ENCODE measurements at places on chromosomes 7 and 10. TPM values are rescaled to one million over a fixed set of nuclear protein-coding genes. Genes with fewer than 3 reads are reported as not detected.
A peak's percentile ranks its signal among the peaks of the same experiment; 100 is the strongest.

Gene A1CF
- polyA plus RNA-seq = 22.0 TPM

DNA sequence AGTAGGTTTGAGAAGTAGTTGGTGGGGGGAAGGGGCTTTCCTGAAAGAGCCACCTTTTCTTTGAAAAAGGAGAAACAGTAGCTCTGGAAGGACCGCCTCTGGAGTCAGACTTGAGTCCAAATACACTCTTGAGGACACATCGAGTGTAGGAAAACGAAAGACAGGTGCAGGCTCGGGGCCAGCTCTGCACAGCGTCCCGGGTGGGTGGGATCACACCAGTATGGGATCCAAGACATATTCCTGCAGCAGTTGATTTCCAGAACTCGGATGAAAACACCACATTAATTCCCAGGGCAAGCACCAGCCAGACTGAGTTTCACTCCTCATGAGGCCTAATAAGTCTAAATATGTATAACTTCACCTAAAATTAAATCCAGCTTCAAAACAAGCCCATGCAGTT, 61.4 kb downstream of the ASB13 start:
- no peak overlapping the region for H3K27ac ChIP-seq
- no peaks in the 10 kb centered on the region for H3K36me3 ChIP-seq
- no peaks in the 10 kb centered on the region for H3K4me1 ChIP-seq
- DNase-seq = no peak
- H3K27me3 ChIP-seq = no peaks in the 10 kb centered on the region

Gene SAMD9L
- polyA plus RNA-seq = 19.0 TPM

Gene SFRP4
- polyA plus RNA-seq = 0.60 TPM

GRCh38 chr7:141012696-141013344, 1.9 kb downstream of the MRPS33 start:
- H3K4me3 ChIP-seq = no peak overlapping the region
- H3K4me1 ChIP-seq = no peaks in the 10 kb centered on the region
- H3K27me3 ChIP-seq = no peaks in the 10 kb centered on the region
- H3K36me3 ChIP-seq = no peaks in the 10 kb centered on the region
- H3K27ac ChIP-seq = no peak overlapping the region

GRCh38 chr7:150435390-150436073, 14.9 kb upstream of the GIMAP8 start:
- H3K27me3 ChIP-seq = no peaks in the 10 kb centered on the region
- H3K36me3 ChIP-seq = no peaks in the 10 kb centered on the region
- no peak overlapping the region for H3K4me3 ChIP-seq
- peaks cover 4% of the 10 kb centered on the region for H3K4me1 ChIP-seq
- no peak overlapping the region for H3K27ac ChIP-seq
- no peak for DNase-seq

Gene LRRD1
- not detected for polyA plus RNA-seq

GRCh38 chr7:124411796-124412195, 353.8 kb downstream of the GPR37 start:
- no peaks in the 10 kb centered on the region for H3K27me3 ChIP-seq
- no peak overlapping the region for H3K4me3 ChIP-seq
- no peaks in the 10 kb centered on the region for H3K4me1 ChIP-seq
- H3K36me3 ChIP-seq = no peaks in the 10 kb centered on the region

GRCh38 chr10:128526791-128527375, 400.7 kb upstream of the MKI67 start:
- H3K27me3 ChIP-seq = no peaks in the 10 kb centered on the region
- no peak overlapping the region for H3K27ac ChIP-seq
- no peak for DNase-seq
- no peaks in the 10 kb centered on the region for H3K4me1 ChIP-seq
- H3K36me3 ChIP-seq = no peaks in the 10 kb centered on the region

- peaks cover 48% of the 10 kb centered on the region for H3K4me1 ChIP-seq
- DNase-seq = no peak
- H3K27ac ChIP-seq = peak overlapping the region; percentile 70
- H3K36me3 ChIP-seq = no peaks in the 10 kb centered on the region
These were observed 57.2 kb downstream of the MAD1L1 start for GRCh38 chr7:2175514-2175913.

Gene TMEM229A
- polyA plus RNA-seq = not detected

DNA sequence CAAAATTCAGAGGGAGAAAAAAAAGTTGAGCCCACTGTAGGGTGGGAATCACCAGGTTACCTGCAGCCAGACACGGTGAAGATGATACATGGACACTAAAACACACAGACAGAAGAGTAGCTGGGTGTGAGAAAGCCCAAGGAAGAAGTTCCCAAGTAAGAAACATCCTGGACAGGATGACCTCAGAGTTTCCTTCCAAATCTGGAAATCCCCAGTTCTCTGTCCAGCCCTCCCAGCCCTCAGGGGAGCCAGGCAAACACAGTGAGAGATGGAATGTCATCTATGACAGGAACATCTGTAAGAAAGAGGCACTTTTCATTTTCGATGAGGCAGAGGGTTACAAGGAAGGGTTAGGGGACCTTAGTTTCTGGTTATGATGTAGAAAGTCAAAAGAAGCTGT, 125.1 kb upstream of the LYZL1 start:
- no peaks in the 10 kb centered on the region for H3K4me1 ChIP-seq
- H3K36me3 ChIP-seq = no peaks in the 10 kb centered on the region

DNA sequence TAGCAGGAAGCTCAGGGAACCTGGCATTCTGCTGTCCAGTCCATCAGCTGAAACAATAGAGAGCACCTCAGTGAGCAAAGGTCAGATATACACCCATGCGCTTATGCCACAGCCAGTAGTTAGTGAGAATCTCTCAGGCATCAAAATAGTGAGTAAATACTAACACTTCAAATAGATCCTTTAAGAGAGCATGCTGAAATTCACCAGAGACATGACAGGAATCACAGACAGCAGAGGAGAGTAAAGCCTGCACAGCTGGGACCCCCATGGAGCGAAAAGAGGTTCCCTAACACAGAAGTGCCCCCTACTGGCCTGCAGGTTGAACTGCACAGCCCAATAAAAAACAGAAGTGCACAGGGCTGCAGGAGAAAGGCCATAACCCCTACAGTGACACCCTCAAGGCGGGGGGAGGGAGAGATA, 57.6 kb upstream of the ANTXRL start:
- H3K27ac ChIP-seq = no peak overlapping the region
- no peaks in the 10 kb centered on the region for H3K36me3 ChIP-seq
- no peaks in the 10 kb centered on the region for H3K27me3 ChIP-seq
- no peak overlapping the region for H3K4me3 ChIP-seq
- no peaks in the 10 kb centered on the region for H3K4me1 ChIP-seq

Gene HECW1
- 1.2 TPM for polyA plus RNA-seq

Gene GALNT17
- not detected for polyA plus RNA-seq

- no peak overlapping the region for H3K27ac ChIP-seq
- no peak for DNase-seq
- H3K4me3 ChIP-seq = no peak overlapping the region
- H3K36me3 ChIP-seq = no peaks in the 10 kb centered on the region
- H3K4me1 ChIP-seq = peaks cover 22% of the 10 kb centered on the region
- no peaks in the 10 kb centered on the region for H3K27me3 ChIP-seq
These were observed 6.0 kb downstream of the MBLAC1 start for GRCh38 chr7:100132697-100133151.

Gene BICC1
- polyA plus RNA-seq = 1.8 TPM

DNA sequence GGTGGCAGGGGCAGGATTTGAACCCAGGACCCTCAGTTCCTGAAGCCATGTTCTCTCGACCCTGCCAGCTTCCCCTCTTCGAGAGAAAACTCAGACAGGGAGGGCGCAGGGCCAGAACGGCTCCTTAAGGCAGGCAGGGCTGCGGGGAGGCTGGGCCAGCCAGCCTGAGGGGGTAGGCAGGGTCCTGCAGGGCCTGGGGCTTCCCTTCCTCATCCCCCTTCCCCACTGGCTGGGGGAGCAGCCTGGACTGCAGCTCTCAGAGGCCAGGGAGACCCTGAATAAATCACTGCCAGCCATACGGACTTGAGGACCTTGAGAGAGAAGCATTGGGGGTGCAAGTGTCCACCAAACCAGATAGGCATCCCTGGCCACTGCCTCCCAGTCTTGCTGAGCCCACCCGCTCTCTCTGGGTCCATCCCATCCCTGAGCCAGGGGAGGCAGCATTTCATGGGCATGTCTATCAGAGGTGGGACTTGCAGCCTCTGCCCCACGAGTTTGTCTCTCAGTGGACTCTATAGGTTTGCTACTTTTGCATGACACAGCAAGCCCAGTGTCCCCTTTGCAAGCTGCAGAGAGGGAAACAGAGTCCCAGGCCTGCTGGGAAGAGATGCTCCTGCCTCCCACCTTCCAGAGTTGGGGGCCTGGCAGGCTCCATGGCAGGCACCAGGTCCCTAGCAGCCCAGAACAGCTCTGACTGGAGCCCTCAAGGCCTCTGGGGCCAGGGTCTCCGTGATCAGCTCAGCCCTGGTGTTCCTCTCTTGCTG, 70.9 kb downstream of the MYL10 start:
- H3K4me1 ChIP-seq = no peaks in the 10 kb centered on the region
- no peak overlapping the region for H3K4me3 ChIP-seq
- DNase-seq = no peak
- no peak overlapping the region for H3K27ac ChIP-seq
- H3K36me3 ChIP-seq = no peaks in the 10 kb centered on the region
- no peaks in the 10 kb centered on the region for H3K27me3 ChIP-seq

Gene FAM237B
- 0.01 TPM for polyA plus RNA-seq

DNA sequence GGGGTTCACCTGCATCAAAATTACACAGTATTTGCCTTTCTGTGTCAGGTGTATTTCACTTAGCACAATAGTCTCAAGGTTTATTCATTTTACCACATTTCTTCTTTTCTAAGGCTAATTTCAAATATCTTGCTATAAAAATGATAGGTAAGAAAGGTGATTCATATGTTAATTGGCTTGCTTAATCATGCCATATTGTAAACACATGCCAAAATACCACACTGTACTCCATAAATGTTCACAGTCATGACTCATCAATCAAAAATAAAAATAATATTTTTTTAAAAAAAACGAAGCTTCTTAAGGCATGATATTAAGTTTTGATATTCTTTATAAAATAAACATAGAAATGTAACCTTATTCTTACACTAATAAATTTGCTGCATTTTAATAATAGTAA, 947.1 kb downstream of the GRM8 start:
- H3K27me3 ChIP-seq = no peaks in the 10 kb centered on the region
- H3K36me3 ChIP-seq = no peaks in the 10 kb centered on the region
- no peak for DNase-seq
- no peak overlapping the region for H3K27ac ChIP-seq
- no peaks in the 10 kb centered on the region for H3K4me1 ChIP-seq
- no peak overlapping the region for H3K4me3 ChIP-seq

GRCh38 chr7:123260428-123260960, 60.7 kb upstream of the SLC13A1 start:
- no peaks in the 10 kb centered on the region for H3K27me3 ChIP-seq
- H3K27ac ChIP-seq = no peak overlapping the region
- H3K4me1 ChIP-seq = no peaks in the 10 kb centered on the region
- DNase-seq = no peak

DNA sequence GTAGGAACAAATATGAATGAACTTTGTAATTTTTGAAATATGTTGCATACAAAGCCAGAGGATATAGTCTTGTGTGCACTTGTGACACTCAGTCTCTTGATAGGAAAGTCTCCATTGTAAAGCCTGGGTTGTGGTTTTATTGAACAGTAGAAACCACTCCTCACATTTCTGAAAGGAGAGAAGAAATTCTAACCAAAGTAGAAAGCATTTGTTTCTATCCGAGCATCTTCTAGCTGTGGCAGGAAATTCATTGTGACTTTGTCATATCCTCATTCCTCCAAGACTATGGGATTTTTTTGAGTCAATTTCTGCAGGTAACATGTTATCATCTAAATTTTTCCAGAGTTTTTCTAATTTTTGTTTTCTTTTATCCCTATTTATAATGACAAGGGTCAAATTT, 55.5 kb upstream of the NCF1 start:
- H3K4me1 ChIP-seq = no peaks in the 10 kb centered on the region
- H3K4me3 ChIP-seq = no peak overlapping the region
- H3K27ac ChIP-seq = no peak overlapping the region
- DNase-seq = no peak

Gene ZNF853
- 0.69 TPM for polyA plus RNA-seq

GRCh38 chr7:37065779-37066271, 341.5 kb upstream of the AOAH start:
- no peaks in the 10 kb centered on the region for H3K4me1 ChIP-seq
- DNase-seq = no peak
- no peaks in the 10 kb centered on the region for H3K27me3 ChIP-seq
- no peaks in the 10 kb centered on the region for H3K36me3 ChIP-seq
- no peak overlapping the region for H3K27ac ChIP-seq
- H3K4me3 ChIP-seq = no peak overlapping the region

GRCh38 chr7:102044984-102045673, 227.7 kb downstream of the CUX1 start:
- no peaks in the 10 kb centered on the region for H3K27me3 ChIP-seq
- peak overlapping the region; percentile 36 for H3K4me3 ChIP-seq
- no peaks in the 10 kb centered on the region for H3K4me1 ChIP-seq
- no peaks in the 10 kb centered on the region for H3K36me3 ChIP-seq

Gene ZNF503
- polyA plus RNA-seq = 2.3 TPM

Gene WNT16
- polyA plus RNA-seq = 0.38 TPM

Gene ZNF655
- 56.9 TPM for polyA plus RNA-seq

Gene ZNF212
- 6.0 TPM for polyA plus RNA-seq

- no peak overlapping the region for H3K27ac ChIP-seq
- no peaks in the 10 kb centered on the region for H3K27me3 ChIP-seq
- DNase-seq = no peak
- H3K36me3 ChIP-seq = no peaks in the 10 kb centered on the region
These were observed 837.7 kb upstream of the AUTS2 start for GRCh38 chr7:68760556-68760955.

Gene GLI3
- 0.23 TPM for polyA plus RNA-seq

Gene HMX3
- polyA plus RNA-seq = not detected

GRCh38 chr10:127973791-127974311, 66.9 kb downstream of the PTPRE start:
- no peaks in the 10 kb centered on the region for H3K36me3 ChIP-seq
- DNase-seq = peak; percentile 58
- H3K27me3 ChIP-seq = no peaks in the 10 kb centered on the region
- H3K27ac ChIP-seq = no peak overlapping the region
- peaks cover 16% of the 10 kb centered on the region for H3K4me1 ChIP-seq
- no peak overlapping the region for H3K4me3 ChIP-seq

DNA sequence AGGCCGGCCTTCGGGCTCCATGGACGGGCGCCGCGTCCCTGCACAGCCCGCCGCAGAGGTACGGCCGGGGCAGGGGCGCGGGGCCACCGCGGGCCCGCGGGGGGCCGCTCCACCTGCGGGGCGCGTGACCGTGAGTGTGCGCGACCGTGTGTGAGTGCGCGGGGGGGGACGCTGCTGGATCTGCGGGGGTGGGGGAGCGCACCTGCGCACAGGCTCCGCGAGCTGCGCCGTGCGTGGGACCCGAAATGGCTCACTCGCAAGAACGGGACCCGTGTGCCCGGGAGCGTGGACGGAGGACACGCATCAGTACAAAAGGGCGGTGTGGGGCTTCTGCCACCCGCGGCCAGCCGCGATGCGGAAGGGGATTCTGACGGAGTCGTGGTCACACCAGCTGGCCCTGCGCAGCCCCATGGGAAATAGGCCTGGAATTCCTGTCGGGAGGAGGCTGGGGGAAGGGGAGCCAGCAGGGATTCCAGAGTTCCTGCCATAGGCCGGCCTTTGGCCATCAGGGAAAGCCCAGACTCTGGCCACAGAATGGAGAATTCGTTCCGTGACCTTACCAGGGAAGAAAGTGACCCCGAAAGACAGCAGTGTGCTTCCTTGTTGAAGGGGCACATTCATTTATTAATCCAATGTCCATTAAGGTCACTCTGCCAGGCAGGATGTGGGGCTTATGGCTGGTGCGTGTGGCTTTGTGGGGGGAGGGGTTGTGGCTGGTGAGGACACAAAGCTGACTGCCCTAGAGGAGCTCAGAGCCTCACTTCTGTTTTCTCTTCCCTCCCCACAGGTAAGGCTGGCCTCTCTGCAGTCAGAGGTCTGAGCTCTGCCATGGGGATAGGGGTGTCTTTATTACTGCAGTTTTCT, 494 bp downstream of the REPIN1 start:
- peak overlapping the region; percentile 80 for H3K4me3 ChIP-seq
- H3K4me1 ChIP-seq = no peaks in the 10 kb centered on the region
- no peaks in the 10 kb centered on the region for H3K36me3 ChIP-seq

Gene SIRT1
- 12.6 TPM for polyA plus RNA-seq

Data from sigmoid colon (tissue), 7 donors.